ENCODE measurements at places on chromosomes 3 and 15.

GRCh38 chr3:155015776-155016436 is 64.2 kb upstream of the MME start:
- DNase-seq, result no peak

DNA sequence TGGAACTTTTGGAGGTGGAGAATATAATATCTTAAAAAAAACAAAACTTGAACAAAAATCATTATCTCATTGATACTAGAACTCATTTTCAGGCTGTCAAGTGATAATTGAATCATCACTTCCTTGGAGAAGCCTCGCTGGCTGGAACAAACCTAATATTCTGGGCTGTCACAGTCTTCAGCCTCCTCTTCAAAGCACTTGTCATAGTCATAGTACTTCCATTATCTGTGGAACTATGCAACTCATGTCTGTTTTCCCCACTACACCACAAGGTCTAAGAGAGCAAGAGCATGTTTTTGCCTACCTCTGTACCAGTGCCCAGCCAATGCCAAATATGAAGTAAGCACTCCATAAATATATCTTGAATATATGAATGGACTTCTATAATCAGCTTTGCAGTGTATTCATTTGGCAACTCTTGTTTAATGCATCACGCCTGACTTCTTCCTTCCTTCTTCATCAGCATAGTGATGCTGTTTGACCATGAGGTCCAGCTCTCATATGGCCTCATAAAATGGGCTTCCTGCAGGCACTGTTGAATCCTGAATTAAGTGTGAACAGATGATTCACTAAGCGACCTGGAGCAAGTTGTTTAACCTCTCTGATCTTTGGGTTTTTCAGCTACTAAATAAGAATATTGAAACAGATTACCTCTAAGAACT is 86.6 kb upstream of the SNRK start:
- DNase-seq, result no peak

DNA sequence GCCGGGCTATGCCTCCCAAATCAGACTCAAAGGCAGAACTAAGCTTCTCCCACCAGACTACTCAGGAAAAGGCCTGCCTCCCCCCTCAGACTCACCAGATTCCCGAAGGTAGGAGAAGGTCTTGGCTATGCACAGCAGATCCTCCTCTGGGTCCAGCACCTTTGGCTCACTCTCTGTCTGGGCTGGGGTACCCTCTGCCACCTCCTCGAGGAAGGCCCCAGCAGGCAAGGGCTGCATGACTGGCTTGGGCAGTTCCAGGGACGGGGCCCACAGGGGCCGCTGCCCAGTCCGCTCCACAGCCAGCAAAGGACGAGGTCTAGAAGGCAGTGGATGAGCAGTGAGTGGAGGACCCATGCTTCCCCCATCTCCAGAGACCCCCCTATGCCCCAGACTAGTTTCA is 3.3 kb downstream of the CISH start:
- DNase-seq, result no peak

GRCh38 chr15:90306560-90306959 is 41.1 kb downstream of the NGRN start:
- DNase-seq, result no peak

- DNase-seq, result no peak
Measured at GRCh38 chr3:188404124-188404523, 250.2 kb downstream of the LPP start.

All from HTR-8/SVneo (cell line).